ENCODE measurements at places on chromosomes 5 and 9.
A peak's percentile ranks its signal among the peaks of the same experiment; 100 is the strongest.

DNA sequence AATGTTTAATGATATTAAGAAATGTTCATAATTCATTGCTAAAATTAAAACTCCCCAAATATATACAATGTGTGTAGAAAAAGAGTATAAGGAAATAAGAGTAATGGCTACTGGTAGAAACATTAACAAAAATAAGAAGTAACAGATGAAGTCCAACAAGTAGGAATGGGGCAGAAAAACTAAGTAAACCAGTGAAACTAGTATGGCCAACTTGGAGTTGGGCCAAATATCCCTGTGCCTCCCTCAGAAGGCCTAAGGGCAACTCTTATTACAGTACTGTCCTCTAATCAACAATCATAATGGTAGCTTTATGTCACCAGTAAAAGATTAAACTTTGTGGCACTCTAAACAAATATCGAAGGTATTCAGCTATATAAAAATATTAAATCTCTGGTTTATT is 93.5 kb downstream of the SSBP2 start:
- DNase-seq: no peak

GRCh38 chr9:89662718-89663613 is 58.2 kb downstream of the GADD45G start:
- no peak for DNase-seq

- no peak for DNase-seq
These were observed 512.3 kb upstream of the MPDZ start for GRCh38 chr9:13791816-13792215.

- DNase-seq: no peak
These were observed 11.6 kb downstream of the ARHGEF28 start for GRCh38 chr5:73637565-73637964.

- DNase-seq: no peak
These were observed 2.1 kb upstream of the GABRB2 start for GRCh38 chr5:161548487-161549094.

DNA sequence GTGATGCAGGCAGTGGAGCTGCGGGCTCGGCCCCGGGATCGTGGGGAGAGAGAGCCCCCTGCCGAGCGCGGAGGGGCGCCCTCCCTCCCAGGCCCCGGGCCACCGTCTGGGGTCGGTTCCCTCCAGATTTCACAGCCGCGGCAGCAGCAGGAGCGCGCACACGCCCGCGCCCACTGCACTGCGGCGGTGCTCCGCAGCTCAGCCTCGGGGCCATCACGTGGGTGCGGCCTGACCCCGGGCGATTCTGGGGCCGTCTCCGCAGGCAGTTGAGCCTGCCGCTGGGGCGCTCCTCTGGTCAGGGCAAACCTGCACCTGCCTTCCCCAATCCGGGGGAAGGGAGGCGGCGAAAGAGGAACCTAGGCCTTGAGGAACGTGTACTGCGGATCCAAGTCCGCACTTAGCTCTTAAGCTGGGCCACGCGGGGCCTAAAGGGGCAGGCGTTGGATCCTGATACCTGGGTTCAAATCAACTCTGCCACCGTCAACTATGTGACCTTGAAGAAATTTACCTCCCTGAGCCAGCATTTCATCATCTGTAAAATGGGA is 9.4 kb upstream of the DELE1 start:
- DNase-seq: peak; percentile 79

GRCh38 chr5:32201122-32201753 is 27.1 kb upstream of the GOLPH3 start:
- DNase-seq: no peak

DNA sequence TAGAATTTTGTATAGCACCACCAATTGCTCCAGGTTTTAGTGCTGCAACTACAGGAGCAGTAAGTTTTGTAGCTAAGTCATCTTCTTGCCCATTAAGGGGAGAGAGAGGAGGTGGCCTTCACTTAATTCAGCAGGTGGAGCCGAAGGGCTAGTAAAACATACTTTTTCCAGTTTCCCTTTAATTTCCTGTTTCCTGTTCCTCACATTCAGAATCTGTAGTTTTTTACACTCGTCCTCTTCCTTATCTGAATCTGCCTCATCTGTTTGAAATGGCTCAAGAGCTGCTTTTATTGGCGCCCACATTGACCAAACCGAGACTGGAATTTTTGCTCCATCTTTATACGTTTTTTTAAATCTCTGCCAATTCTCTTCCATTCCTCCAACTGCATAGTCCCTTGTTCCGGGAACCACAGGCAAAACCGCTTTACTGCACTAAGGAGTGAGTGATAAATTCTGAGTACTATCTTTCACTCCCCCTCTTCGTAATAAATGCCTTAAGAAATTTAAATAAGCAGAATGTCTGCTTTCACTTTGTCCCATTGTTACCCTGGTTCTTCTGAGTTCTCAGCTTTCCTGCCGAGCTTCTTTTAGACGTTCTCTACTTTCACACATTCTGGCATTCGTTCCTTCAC is 133.9 kb downstream of the DROSHA start:
- no peak for DNase-seq

GRCh38 chr9:8604201-8604600 is 804.6 kb upstream of the DMAC1 start:
- DNase-seq: no peak

GRCh38 chr5:151408591-151409230 is 38.7 kb upstream of the SLC36A1 start:
- no peak for DNase-seq

GRCh38 chr5:146758938-146759337 is 119.6 kb downstream of the PPP2R2B start:
- no peak for DNase-seq

GRCh38 chr9:109512170-109512756 is 14.2 kb upstream of the PTPN3 start:
- no peak for DNase-seq

- DNase-seq: no peak
These were observed 367.5 kb upstream of the BRINP1 start for GRCh38 chr9:119736491-119737454.

DNA sequence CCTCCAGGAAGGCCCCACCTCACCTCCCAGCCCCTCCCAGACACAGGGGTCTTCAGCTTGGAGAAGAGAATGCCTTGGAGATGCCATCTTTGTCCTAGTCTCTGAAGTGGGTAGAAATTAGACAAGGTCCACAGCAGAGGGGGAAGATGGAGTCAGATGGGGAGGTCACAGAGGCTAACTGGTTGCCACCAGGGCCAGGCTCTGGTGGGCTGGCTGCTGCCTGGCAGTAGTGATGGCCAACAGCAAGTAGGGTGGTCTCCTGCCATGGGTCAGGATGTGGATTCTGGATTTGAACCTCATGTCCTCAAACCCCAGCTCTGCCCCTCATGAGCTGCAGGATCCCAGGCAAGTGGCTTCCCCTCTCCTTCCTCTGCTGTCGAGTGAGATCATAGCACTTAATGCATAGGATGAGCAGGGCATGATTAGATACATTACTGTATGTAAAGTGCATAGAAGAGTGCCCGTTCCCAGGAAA is 38.7 kb upstream of the NEK6 start:
- no peak for DNase-seq

DNA sequence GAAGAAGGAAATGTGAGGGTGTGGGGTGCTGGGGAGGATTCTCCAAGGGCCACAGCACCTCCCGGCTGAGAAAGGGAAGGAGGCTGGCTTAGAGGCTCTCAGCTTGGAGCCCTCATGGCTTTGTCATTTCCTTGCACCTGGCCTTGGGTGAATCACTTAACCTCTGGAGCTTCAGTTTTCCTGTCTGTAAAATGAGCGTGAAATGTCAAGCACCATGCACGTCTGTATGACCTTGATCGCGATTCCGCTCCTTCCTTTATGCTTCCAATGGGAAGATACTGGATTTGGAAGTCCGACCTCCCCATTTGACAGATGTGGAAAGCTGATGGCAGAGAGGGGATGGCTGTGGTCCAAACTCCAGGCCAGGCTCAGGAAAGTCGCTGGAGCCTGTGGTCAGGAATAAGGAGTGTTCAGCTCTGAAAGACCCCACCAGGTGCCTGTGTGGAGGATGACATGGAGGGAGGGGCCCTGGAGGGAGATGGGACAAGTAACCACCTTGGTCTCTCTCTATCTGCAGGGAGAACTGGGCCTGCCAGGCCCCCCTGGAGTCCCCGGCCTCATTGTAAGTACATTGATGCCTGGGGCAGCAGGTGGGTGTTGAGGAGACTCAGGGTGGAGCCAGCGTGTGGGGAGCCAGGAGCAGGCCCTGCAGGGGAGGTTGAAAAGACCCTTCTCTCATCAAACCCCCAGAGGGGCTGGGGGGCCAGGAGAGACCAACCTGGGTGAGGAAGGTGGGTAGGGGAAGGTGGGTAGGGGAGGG is 66.5 kb downstream of the COL27A1 start:
- no peak for DNase-seq

DNA sequence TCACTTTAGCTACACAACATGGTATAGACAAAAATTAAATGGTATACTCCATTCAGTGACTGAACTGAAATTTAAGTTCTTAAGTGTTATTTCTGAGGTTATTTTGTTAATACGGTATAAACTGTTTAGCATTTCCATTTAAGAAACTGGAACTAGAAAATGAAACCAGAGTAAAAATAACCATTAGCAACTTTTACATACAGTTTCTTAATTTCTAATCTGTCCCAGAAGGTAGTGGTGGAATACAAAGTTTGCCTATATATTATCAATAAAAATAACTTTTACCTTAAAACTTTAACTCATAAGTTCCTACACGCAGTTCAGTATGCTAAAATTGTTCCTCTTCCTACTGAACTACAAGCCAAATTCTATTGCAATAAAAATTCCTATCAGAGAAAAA is 10.3 kb downstream of the GOLPH3 start:
- no peak for DNase-seq

DNA sequence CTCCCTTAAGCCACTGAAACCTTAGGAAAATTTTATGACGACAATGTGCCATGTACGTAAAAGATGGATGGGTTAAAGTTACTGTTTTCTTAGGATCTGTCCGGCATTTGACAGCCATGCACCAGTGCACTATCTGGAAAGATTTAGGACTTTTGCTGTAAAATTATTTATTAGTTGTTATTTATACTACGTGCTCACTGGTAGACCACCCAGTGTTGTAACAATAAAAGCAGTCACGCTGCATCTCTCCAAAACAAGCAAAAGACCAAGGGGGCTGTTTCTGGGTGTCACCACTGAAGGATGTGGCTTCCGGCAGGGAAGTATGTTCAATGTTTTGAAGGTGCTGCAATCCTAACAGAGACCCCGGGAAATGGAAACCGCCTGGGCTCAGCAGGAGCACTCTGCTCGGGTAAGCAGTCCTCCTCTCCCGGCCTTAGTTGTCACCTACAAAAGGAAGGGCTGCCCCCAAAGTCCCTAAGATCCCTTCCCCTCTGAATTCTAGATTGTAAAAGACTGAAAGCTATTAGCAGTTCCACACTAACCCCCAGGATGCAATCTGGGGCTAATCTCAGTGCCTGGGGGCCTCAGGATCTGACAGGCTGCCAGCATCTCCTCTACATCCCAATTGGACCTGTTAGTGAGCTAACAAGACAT is 38.6 kb downstream of the SAXO1 start:
- DNase-seq: no peak

DNA sequence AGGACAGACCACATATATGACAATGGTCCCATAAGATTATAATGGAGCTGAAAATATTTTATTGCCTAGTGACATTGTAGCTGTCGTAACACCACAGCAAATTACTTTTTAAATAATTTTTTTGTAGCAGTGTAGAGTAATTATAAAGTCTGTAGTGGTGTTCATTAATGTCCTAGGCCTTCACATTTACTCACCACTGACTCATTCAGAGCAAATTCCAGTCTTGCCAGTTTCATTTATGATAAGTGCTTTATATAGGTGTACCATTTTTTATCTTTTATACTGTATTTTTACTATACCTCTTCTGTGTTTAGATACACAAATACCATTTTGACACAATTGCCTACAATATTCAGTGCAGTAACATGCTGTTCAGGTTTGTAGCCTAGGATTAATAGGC is 67.6 kb downstream of the TLE4 start:
- DNase-seq: no peak

DNA sequence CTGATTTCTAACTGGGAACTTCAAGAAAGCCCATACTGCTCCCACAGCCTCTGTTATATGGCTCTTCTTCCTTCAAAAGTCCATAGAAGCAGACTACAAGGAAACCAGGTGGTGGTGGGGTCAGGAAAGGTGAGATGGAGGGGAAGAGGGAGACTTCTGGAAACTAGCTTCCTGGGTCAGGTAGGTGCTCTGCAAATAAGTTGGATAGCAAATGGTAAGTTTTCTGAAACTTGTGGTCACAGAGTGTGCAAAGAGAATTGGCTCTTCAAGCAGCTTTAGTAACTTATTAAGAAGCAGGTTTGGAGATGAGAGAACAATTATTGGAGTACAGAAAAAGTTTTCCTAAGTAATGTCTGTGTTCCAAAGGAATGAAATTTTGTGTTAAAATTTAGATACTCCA is 316.9 kb downstream of the ADGRV1 start:
- no peak for DNase-seq

GRCh38 chr9:115912086-115912485 is 241.5 kb upstream of the PAPPA start:
- DNase-seq: no peak

DNA sequence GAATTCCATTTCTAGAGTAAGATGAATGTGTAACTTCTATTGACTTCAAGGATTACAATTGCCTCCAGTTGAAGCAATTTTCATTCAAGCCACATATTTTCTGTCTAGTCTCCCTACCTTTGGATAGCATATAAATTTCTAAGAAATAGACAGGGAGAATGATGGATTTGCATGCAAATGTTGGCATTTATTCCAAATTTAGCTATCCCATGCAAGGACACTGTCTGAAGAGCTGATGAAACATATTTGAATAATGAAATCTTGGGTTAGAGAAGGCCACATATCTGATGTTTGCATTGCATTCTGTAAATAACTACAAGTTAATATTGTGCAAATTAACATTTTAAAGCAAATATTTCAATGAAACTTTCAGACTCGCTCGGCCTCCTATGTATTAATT is 36.0 kb upstream of the NAA35 start:
- DNase-seq: no peak

GRCh38 chr5:2575871-2576270 is 175.6 kb downstream of the IRX2 start:
- no peak for DNase-seq

DNA sequence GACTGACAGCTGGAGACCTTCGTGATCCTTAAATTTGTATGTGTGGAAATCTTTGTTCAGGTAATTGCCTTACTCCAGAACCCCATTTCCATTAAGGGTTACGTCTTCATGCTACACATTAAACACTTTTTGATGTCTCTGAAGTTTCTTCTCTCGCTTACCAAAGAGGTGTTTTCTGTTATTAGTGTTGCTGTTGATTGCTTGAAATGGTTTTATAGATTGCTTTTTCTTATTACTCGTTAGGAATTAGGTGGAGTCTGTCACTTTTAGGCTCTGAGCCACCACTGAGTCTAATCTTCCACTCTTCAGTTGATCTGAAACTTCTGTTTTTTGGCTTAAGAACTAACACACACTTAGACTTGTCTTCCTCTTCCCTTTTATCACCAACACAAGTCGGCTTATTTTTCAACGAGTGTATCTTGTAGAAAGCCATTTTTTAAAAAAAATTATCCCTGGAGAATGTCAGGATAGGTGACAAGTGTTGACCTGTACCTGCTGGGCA is 62.2 kb upstream of the PPARGC1B start:
- no peak for DNase-seq

Measured in KBM-7 (cell line).